ENCODE measurements at places on chromosomes 4 and X.
A peak's percentile ranks its signal among the peaks of the same experiment; 100 is the strongest.

- DNase-seq = no peak
These were observed 316.3 kb downstream of the DCTD start for GRCh38 chr4:182600856-182601255.

GRCh38 chrX:76439188-76439587 is 11.7 kb downstream of the MAGEE1 start:
- DNase-seq = no peak

GRCh38 chr4:76589402-76589801 is 154.4 kb downstream of the SHROOM3 start:
- no peak for DNase-seq

DNA sequence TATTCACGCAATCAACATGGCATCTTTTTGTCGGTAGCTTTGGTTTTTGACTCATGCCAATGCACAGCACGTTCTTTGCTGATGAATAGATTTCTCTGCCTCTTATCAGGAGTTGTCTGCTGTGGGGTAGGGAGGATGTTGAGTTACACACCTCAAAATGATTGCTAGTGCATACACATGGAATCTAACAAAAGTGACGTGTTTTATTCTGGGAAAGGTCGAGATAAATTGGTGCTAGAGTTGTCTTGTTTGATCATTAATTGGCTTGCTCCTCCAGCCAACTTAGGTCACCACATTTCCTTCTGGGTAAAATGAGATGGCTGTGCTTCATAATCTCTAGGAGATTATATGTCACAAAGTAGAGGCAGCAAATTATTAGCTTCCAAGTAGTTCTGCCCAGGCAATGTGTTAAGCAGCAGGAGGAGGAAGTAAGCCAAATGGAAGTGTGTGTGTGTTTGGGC is 3.9 kb downstream of the RAB9A start:
- no peak for DNase-seq

DNA sequence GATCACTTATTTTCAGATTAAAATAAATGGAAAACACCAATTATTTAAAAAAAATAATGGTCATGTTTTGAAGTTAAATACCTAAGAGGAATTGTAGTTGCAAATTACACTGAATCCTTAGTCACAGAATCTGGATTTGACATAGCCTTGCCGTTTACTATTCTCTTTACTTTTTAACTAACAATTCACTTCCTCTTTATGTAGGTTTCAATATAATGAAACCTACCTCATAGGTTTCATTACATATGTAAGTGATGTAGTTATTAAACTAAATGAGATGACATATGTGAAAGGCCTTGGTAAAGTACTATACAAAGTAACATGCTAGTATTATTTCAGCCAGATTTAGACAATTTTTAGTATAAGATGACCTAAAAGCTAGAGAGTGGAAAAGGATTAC is 6.5 kb downstream of the SPP1 start:
- DNase-seq = no peak

DNA sequence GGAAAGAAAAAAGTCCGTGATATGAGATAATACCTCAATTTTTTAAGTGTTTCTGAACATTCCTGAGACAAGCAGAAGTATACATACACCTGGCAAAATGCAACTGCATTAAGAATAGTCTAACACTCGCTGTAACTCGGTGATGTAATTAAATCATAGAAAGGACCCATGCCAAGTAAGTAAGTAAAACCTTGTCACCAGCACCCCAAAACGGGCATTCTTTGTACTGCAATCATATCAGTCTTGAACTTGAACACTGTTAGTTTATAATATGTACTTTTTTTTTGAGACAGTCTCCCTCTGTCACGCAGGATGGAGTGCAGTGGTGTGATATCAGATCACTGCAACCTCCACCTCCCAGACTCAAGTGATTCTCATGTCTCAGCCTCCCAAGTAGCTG is 47.4 kb downstream of the SMIM14 start:
- no peak for DNase-seq

DNA sequence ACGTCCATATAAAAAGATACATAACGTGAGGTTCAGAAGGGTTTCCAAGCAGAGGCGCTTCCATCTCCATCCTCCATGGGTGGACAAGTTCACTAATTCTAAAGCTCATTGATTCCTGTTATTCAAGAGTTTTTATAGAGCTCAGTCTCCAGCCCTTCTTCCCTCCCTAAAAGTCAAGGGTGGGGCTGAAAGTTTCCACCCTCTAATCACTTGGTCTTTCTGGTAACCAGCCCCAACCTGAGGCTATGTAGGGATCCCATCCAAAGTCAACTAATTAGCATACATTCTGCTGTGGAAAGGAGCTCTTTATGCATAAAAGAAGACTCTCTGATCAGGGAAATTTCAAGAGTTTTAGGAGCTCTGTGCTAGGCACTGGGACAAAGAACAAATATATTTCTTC is 46.9 kb upstream of the VEGFC start:
- DNase-seq = no peak

- no peak for DNase-seq
These were observed 1964.2 kb downstream of the ARAP2 start for GRCh38 chr4:34280131-34280530.

DNA sequence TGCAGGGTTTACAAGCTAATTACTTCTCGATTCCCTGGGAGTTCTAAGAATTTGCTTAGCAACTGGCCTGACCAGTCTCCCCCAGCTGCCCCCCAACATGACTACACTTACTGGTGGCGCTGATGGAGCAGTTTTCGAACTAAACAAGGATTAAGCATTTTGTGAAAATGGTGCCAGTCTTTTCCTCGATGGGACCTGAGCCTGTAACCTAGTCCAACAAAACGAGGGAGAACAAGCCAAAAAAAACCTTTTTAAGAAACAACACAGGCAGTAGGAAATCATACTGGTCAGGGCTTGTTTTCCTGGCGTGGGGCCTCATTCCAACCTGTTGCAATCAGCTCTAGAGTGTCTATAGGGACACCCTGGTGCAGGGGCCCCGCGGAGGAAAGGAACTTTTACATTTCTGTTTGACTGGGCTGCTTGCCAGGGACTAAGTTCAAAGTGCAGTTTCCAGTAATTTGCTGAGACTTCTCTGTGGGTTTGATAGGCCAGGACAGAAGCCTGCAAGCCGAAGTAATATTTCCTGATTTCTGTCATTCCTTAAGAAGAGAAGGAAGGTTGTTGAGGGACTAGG is 158.7 kb downstream of the SPRY1 start:
- DNase-seq = peak; percentile 72

DNA sequence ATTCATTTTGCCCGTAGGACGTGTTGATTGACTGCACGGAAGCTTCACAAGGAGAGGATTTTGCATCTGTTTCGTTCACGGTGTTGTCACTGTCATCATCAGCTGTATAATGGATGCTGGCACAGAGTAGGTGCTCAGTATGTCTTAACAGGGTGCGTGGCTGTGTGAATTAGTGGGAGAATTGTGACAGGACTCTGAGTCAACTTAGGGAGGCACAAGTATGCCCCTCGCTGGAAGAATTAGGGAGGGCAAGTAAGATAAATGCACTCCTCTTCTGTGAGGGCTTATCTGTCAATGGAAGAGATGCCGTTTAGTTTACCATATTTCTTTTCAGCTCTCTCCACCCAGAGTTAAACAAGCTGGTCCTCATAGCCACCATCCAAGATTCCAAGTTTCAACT is 107.2 kb downstream of the TRIML1 start:
- DNase-seq = no peak

- DNase-seq = no peak
These were observed 1442.8 kb upstream of the PCDH7 start for GRCh38 chr4:29277381-29277780.

- no peak for DNase-seq
These were observed 34.6 kb downstream of the WDR1 start for GRCh38 chr4:10082047-10082446.

DNA sequence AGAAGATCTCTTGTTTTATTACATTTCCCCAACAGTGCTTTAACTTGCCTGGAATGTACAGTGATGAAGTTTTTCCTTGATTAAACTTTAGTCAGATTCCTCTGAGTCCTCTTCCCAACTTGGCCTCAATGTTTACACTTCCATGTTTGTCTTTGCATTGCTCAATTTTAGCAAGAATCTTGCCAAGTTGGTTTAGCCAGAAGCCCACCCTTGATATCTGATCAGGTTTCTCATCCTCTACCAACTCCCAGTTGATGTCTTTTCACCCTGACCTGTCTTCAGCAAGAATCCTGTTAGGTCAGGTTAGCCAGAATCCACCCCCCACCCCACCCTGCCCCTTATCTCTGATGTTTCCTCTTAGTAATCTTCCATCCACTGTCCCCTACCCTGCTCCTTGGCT is 120.9 kb downstream of the MBNL3 start:
- no peak for DNase-seq

DNA sequence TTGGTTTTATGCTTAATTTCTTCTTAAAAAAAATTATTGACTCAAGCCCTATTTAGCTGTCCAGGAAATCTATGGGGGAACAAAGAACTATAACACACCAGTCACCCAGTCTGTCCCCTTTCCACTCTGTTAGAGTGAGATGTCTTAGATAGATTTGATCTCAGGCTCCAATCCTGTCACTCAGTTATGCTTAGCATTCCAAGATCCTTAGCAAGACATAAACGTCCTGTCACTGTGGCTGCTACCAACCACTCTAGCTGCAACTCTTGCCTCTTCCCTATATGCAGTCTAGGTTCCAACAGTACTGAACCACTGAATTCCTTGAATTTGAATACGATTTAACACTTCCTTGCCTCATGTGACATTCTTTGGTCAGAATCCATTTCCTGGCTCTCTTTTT is 241.9 kb upstream of the NWD2 start:
- DNase-seq = no peak

- no peak for DNase-seq
These were observed 136.2 kb downstream of the TBC1D19 start for GRCh38 chr4:26719954-26720552.

- DNase-seq = no peak
These were observed 19.3 kb downstream of the GPR143 start for GRCh38 chrX:9746148-9746888.

DNA sequence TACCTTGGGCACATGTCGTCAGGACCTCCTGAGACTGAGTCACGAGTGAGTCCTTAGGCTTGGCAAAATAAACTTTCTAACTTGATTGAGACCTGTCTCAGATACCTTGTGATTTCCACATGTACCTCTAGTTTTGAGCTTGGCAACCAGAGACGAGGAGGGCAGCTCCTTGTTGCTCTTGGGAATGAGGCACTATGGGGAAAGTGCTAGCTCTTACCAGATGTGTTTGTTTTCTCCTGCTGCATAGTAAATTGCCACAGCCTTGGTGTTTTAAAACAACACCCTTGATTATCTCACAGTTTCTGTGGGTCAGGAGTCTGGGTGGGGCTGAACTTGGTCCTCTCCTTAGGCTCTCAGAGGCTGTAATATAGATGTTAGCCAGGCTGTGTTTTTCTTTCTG is 59.1 kb upstream of the MAML3 start:
- DNase-seq = no peak

GRCh38 chr4:20017777-20018115 is 234.0 kb upstream of the SLIT2 start:
- no peak for DNase-seq

DNA sequence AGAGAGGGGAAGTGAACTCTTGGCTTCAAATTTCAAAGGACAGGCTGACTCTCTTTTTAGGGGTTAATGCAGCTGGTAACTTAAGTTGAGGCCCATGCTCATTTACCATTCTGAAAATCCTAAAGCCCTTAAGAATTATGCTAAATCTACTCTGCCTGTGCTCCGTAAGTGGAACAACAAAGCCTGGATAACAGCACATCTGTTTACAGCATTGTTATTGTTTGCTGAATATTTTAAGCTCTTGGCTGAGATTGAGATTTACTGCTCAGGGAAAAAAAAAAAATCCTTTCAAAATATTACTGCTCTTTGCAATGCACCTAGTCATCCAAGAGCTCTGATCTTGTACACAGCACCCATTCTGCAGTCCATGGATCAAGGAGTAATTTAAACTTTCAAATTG is 17.7 kb downstream of the PPP3CA start:
- DNase-seq = no peak

DNA sequence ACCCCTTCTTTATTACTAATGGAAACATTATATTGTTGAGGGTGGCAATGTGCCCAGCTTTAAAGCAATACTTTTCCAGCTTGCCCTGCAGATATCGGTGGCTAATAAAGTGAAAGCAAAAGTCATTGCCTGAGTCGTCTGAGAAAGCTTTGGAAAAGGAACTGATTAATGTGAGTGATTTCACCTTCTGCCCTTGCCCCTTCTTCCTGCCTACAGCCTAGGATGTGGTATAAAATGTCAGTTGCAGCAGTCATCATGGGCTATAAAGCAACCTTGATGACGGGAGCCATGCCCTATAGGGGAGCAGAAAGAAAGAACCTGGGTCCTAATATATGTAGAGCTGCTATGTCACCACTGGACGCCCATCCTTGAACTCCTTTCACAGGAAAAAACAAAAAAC is 132.4 kb upstream of the USP9X start:
- DNase-seq = no peak
